NCI-H1417 (cell line): ENCODE measurements at places on chromosomes 3 and 15.

GRCh38 chr3:61805510-61806080, 244.2 kb downstream of the PTPRG start:
- DNase-seq, result peak; percentile 6

- no peak for DNase-seq
These were observed 42.2 kb downstream of the DMXL2 start for GRCh38 chr15:51580385-51580784.

DNA sequence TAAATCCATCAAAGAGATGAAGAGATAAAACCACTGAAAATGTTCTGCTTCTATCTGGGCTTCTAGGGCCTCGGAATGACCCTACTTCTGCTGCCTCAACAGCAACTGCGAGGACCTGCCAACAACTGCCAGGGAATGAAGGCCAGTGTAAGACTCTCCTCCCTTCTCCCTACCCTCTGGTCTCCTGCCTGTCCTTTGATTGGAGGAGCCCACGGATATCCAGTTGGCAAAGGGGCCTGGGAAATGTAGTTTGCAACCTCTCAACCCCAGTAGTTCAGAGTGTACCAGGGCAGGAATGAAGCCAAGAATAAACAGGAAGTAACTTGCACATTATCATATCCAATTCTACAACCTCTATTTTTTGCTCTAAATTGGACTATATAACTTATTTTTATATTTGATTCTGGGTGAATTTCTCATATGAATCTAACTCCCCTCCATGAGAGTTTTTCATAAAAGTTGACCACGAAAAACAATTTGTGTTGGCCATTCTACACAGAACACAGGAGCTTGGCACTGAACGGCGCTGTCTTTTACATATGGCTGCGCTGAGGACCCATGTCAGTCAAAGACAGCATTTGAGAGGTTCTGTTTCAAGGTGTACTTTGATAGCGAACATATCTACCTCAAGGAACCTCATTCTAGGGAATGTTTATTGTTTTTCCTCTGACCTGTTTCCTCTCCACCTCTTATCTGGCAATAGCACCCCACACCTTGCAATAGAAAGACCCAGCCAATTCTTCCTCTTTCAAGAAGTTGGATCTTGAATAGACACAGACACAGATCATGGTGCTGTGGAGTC, 91.1 kb upstream of the RNF7 start:
- DNase-seq, result peak; percentile 13

- no peak for DNase-seq
These were observed 33.2 kb upstream of the RGMA start for GRCh38 chr15:93121973-93122910.

DNA sequence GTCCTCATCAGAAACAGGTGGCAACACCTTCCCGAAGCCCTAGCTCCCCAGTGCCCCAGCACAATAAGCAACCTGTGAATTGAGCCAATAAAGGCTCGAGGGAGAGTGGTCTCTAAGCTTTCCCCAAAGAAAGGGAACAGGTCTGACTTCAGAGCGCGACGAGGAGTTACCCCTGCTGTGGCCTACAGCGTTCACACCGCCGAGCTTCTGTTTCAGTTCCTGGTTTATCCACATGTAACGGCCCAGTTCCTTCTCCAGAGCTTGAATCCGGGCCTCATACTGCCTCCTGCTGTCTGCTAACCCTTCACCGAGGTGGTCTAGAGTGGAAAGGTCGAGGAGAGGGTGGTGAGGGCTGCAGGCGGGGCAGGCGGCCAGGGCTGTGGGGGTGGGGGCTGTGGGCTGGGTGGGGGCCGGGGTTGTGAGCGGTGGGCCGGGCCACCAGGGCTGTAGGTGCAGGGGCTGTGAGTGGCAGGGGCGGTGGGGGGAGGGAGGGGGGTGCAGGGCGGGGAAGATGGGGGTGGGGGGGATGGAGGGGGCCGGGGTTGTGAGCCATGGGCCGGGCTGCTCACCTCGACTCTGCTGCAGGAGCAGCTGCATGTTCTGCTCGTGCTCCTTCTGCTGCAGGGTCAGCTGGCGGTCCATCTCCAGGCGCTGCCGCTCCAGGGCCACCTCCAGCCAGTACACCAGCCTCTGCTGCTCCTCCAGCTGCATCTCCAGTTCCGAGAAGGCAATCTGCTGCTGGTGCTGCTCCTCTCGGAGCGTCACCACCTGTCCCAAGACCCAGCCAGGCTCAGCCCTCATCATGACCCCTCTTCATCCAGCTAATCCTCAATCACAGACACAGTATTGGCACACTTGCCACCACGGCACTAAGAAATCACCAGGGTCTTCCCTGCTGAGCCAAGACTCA, 26.2 kb downstream of the KIF7 start:
- DNase-seq, result no peak

GRCh38 chr3:140163159-140163763, 228.3 kb downstream of the CLSTN2 start:
- no peak for DNase-seq

- DNase-seq, result no peak
These were observed 11.2 kb upstream of the RAD18 start for GRCh38 chr3:8974458-8974857.

GRCh38 chr3:128076483-128077201, 24.4 kb downstream of the SEC61A1 start:
- peak; percentile 26 for DNase-seq

- DNase-seq, result no peak
These were observed 353.9 kb downstream of the NSUN3 start for GRCh38 chr3:94416768-94417167.

GRCh38 chr3:38453913-38454177, 155 bp downstream of the ACVR2B start:
- DNase-seq, result no peak

GRCh38 chr3:81621277-81621676, 140.2 kb downstream of the GBE1 start:
- DNase-seq, result no peak

- no peak for DNase-seq
These were observed 13.8 kb upstream of the THRB start for GRCh38 chr3:24508423-24508839.

- DNase-seq, result no peak
These were observed 13.1 kb downstream of the PLA2G4F start for GRCh38 chr15:42143356-42143755.

GRCh38 chr3:127853681-127854080, 31.4 kb upstream of the MGLL start:
- no peak for DNase-seq

- peak; percentile 48 for DNase-seq
These were observed 264.6 kb upstream of the TLE3 start for GRCh38 chr15:70362350-70362749.

DNA sequence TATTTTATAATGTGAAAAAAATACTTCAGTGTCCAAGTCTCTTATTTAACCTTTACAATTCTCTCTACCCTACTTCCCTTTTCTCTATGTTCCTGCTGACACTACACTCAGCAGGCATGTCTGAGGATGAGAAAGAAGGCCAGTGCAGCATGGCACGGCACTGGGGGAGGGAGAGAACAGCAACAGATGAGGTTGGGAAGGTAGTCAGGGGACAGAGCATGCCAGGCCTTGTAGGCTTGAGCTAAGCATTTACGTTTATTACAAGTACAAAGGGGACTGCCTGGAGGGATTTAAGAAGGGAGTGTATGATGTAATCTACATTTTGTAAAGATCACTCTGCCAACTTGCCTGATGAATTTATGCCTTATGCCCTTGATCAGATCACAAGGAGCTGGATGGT, 117.3 kb upstream of the WNT5A start:
- DNase-seq, result no peak

DNA sequence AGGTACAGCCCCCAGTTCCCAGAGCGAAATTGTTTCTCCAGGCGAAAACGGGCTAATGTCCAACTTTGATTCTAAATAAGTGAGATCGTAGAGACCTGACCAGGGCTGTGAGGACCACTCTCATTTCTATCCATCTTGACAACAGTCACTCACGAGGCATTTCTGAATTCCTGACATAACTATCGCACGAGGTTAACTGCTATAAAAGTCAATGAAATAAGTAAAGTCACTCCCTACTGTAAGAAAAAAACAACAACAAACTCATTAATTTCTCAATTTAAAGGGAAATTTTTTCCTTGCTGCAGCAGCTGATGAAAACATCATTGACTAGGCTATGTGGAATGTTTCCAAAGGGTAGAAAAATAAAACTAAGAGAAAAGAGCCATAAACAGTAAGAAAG, 69.1 kb downstream of the GREM1 start:
- no peak for DNase-seq

GRCh38 chr3:45426161-45426560, 37.8 kb downstream of the LARS2 start:
- DNase-seq, result peak; percentile 76

GRCh38 chr15:59501597-59501996, 63.6 kb downstream of the FAM81A start:
- DNase-seq, result peak; percentile 70
